ENCODE measurements at places on chromosomes 16 and 17.

DNA sequence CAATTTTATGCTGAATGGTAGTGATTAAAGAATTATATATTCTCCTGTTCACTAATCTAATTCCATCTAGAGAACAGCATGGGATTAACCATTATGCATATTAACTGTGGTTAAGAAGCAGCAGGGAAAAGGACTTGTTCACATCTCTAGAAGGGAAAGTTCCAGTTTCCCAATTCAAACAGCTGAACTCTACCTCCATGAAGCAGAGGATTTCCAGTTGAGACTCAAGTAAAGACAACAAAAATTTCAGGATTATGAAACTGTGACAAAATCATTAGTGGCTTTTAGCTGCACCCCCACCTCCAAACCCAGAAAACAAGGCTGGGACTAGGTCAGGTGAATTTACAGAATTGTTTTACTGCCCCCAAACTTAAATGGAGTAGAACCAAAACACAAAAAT is 73.6 kb downstream of the USP32 start:
- no peak for DNase-seq

GRCh38 chr17:28579526-28579925 is 2.8 kb upstream of the ALDOC start:
- DNase-seq, result no peak

DNA sequence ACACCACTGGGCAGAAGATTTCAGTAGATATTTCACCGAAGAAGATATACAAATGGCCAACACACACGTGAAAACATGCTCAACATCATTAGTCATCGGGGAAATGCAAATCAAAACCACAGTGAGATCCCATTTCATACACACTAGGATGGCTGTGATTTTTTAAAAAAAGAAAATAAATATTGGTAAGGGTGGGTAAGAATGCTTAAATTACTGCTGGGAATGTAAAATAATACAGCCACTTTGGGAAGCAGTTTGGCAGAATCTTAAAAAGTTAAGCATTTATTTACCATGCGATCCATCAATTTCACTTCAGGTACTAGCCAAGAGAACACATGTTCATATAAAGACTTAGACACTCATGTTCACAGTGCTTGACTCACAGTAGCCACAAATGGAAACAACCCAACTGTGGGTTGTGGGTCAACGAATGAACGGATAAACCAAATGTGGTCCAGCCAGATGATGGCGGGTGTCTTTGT is 6.5 kb upstream of the C16orf74 start:
- no peak for DNase-seq

DNA sequence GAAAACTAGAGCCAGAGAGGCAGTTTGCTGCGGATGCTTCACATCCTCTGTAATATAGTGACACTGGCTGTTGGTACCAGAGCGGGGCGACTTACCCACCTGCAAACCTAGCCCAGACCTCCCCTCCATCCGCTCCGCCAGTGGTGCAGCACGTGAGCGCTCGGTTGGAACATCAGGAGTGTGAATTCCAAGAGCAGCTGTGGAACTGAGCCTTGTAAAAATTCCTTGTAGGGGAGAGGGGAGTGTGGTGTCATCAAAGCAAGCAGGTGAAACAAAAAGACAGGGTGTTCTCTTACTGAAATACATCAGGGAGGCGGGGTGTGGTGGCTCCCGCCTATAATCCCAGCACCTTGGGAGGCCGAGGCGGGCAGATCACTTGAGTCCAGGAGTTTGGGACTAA is 51.3 kb downstream of the CCDC42 start:
- no peak for DNase-seq

GRCh38 chr16:8864480-8865110 is 4.2 kb downstream of the CARHSP1 start:
- DNase-seq, result no peak

DNA sequence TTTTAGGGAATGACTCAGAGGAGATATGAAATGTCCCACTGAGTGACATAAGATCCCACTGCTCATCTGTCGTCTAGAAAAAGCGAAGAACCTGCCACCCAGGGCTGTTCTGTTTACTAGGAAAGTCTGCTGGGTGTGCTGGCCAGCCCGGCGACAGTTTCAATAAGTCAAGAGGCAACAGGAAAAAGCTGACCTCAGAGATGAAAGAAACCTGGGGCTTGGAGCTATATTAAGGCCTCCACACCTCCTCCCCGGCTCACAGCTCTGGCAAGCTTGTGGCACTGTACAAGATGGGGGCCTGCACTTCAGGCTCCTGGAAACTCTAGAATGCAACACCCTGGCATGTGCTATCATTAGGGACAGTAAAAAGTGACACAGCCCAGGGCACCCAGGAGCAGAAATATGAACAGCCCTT is 10.6 kb downstream of the ZFHX3 start:
- DNase-seq, result no peak

GRCh38 chr16:31452631-31453106 is 6.6 kb upstream of the ARMC5 start:
- no peak for DNase-seq

GRCh38 chr16:84753412-84754326 is 53.9 kb downstream of the USP10 start:
- DNase-seq, result no peak

DNA sequence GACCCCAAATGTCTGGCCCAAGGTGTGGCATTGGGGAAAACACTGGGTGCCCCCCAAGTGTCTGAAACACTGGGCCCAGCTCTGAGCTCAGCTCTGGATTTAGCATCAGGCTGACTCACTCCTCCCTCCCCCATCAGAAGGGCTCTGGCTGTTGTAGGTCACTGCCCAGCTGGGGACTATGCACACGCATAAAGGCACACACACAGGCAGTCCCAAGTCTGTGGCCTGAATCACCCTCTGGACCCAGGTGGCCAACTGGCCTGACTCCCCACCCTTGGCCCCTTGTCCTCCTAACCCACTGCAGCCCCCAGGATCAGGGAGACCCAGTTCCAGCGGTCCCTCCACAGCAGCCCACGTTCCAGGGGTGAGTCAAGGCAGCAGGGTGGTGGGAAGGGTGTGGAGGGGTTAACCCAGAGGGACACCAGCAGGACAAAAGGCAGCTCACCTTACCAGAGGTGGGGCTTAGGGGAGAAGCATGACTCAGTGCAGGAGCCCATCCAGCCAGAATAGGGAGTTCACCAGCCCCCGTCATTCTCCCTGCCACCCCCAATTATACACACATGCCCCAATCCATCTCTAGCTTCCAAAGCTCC is 47.0 kb downstream of the MYO18A start:
- no peak for DNase-seq

- DNase-seq, result no peak
These were observed 34.1 kb downstream of the CDRT15 start for GRCh38 chr17:14202388-14203166.

GRCh38 chr17:40219594-40220338 is 662 bp downstream of the WIPF2 start:
- no peak for DNase-seq

DNA sequence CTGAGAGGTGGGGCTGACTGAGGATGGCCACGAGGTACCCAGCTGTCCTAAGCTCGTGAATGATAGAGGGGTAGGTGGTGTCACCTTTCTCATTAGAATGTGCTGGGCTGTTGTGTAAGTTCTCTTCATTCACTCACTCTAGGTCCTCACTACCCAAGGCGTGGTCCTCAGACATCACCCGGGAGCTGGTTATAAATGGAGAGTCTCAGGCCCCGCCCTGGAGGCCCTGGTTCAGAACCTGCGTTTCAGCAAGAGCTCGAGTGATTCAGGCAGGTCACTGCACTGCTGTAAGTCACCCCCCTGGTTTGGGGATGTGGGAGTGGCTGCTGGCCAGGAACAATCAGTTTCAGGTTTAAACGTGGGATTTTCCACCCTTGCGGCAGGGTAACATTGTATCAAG is 139.8 kb downstream of the FOXL1 start:
- DNase-seq, result no peak

- no peak for DNase-seq
These were observed 128.4 kb upstream of the RCVRN start for GRCh38 chr17:10033449-10033848.

- no peak for DNase-seq
These were observed 51.6 kb downstream of the N4BP1 start for GRCh38 chr16:48558371-48558841.

DNA sequence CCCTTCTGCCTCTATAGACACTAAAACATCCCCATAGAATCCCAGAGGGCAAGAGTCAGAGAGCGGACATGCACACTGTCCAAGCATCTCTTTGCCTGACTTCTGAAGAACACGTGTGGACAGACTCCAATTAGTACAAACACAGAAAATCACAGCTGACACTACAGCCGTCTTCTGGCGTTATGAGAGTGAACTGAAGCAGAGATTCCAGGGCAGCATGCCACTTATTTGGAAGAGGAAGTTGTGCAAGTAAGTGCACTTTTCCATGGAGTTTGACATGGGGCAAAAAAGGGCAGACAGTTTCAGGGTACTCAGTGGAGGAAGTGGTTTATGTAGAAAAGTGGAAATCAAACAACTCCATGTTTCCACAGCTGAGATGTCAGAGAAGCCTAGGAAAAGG is 16.8 kb upstream of the ZNF287 start:
- no peak for DNase-seq

DNA sequence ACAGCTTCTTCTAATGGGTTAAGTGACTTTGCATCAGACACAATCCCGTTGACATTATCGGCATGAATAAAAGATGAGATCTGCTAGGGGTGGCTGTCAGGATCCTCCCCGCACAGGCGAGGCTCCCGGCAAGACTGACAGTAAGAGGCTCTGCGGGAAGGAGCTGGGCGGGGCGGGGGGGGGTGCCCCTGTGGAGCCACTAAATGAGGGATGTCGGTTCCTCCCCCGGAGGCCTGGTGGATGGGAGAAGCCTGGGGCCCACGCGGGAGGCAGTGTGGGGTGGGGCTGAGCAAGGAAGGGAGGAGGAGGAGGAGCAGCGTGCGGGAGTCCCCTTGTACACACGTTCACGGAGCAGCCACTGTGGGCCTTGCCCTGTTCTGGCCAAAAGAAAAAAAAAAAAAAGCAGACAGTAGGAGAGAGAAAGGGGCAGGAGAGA is 190.9 kb upstream of the GSE1 start:
- DNase-seq, result no peak

DNA sequence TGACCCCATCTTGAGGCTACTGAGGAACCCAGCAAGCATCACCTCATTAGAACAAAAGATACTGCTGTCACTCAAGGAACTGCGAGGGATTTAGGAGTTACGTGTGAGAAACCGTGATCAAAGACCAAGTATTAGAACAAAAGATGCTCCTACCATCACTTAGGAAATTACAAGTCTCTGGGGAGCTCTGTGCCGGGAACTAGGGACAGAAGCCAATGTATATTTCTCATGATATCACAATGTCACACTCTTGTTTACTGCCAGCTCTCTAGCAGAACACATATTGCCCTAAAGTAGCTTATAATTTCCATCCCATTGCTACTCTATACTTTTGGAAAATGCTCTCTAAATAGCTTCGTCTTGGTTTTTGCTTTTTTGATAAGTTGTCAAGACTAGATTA is 214.5 kb downstream of the HS3ST3A1 start:
- DNase-seq, result no peak

GRCh38 chr16:59295993-59296736 is 562.0 kb upstream of the GOT2 start:
- DNase-seq, result no peak

DNA sequence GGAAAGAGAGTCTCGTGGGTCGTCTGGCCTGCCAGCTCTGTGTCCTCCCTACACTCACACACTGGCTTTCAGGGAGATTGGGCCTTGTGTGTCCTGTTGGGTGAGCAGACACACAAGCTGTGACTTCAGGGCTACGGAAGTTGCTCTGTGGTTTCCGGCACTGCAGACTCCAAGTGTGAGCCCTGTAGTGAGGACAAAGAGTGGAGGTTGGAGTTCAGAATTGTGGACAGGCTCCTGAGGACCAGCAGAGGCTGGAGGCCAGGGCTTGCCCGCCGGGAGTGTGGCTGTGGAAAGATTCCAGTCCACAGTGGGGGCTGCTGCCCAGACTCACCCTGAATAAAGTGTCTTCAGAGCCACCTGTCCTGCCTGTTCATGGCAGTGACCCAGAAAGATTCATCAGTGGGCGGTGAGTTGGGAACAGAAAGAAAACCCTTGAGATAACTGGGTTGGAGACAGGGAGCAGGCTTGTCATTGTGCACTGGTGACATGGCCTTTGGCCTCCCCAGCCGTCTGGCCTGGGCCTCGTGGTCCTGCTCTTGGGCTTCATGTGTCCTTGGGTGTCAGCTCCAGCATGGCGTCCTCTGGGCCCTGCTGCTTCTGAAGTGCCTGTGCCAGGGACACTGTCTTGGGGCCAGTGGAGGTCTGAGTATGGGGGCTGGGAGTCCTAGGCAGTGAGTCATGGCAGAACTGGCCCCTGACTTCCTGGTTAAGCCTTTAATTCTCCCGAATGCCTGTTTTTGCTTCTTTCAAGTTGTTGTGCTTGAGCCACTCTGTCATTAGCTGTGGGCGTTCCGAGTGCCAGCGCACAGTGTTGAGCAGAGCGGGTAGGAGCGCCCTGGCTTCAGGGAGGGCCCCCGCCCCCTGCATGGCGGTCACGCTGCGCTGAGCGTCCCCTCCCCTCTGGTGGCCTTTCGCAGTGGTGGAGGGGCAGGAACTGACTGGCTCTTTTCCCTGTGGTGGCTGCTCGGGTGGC is 19.9 kb upstream of the ZNF750 start:
- DNase-seq, result no peak

DNA sequence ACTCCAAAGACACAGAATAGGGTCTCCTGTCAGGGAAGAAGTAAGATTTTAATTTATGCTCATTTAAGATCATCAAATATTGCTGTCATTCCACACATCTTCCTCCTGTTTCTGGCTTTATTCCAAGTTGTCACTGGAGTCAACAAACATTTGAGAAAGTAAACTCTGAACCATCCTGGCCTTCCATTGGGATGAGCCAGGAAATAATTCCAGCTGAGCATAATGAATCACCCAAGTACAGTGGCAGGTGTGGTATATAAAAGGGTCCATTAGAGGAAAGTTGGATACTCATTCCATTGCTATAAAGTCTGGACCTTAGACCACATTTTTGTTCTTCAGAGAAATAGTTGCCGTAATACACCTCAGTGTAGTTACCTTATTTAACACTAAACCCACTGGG is 246.1 kb downstream of the SLC39A11 start:
- DNase-seq, result no peak

DNA sequence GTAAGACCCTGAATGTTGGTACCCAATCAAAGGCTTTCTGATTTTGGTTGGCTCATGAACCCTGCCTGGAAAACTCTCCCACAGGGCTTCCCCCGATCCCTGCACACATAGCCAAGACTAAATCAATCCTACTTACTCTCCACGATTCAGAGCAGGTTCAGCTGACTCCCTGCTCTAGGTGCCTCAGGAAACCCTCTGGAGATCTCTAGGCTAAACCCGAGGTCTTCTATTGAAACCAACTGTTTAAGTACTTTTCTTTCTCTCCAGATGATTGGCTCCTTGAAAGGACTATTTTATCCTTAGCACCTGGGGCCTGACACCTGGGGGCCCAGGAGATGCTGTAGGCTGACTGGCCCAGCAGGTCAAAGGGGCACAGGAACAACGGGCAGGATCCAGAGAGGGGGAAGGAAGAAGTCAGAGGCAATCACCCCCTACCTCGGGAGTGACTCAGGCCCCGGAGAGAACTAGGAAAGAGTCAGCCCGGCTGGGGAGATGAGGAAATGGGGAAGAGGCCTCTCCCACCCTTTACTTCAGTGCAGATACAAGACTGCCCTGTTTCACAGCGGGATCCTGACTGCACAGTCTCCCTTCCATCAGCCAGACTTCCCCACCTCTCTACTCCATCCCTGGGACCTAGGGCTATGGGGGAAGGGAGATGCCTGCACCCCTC is 2.0 kb downstream of the TBC1D10B start:
- DNase-seq, result no peak
